NCI-H1105 treated with DMSO at 0.1 percent for 48 hours (cell line): ENCODE measurements at places on chromosomes 11 and 22.

DNA sequence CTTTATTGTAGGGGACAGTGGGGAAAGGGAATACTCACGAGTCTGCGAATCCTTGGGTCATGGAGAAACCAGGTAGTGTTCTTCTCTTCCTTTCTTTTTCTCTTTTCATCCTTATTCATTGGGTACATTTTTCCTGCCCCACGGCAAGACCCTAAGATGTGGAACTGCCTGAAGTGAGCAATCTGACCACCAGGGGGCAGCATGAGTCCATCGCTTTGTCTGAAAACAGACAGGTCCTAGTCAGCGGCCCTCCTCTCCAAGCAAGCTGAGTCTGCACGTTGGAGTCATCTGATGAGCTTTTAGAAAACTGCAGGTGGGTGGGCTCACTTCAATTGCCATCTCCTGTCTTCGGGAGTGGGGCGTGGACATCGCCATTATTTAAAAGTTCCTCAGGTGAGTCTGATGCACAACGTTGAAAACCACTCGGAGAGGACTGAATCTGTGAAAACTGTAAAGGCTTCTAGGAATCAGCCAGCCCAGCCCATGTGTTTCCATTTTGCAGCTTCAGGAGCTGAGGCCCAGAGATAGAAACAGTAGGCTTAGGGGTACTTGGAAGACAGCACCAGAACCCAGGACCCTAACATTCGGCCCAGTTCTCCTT is 34.0 kb upstream of the FBXO3 start:
- DNase-seq = peak; percentile 70

DNA sequence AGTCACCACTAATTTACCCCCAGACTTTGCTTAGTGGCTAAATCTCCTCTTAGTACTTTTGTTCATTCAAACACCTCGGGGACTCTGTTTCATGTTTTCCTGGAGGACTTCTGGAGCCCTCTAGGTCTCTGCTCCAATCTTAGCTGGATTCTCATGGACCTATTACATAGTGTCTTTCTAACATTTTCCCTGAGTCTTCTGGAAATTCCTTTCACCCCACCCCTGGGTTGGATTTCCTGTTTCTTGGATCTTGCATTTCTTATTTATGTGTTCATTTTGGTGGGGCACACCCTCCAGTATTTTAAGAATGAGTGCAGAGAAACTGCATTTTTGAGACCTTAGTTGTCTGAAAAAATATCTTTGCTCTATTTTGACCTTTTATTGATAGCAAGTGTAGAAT is 220.1 kb downstream of the BLID start:
- no peak for DNase-seq

DNA sequence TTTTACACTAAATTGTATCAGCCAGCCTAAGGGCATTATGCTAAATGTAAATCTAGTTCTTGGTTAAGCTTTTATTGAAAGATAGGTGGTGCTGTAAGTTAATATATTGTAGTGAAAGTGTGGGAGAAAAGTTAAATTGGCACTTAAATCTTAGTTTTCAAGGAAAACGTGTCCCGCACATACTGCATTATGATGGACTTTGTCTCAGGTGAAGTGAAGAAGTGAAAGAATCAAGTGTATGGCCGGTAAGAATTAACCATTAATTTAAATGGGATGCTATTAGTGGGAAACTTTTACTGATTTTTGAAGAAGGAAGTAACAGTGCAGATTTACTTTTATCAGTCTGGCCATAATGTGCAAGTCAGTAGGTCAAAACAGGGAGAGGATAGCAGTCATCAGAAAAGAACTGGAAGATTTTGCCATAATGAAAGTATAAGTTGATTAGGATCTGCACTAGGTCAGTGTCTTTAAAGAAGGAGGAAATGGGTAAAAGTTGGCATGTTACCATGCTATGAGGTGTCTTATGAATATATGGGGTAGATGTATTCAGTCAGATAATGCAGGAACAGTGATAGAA is 81.6 kb downstream of the PDHX start:
- DNase-seq = peak; percentile 25

DNA sequence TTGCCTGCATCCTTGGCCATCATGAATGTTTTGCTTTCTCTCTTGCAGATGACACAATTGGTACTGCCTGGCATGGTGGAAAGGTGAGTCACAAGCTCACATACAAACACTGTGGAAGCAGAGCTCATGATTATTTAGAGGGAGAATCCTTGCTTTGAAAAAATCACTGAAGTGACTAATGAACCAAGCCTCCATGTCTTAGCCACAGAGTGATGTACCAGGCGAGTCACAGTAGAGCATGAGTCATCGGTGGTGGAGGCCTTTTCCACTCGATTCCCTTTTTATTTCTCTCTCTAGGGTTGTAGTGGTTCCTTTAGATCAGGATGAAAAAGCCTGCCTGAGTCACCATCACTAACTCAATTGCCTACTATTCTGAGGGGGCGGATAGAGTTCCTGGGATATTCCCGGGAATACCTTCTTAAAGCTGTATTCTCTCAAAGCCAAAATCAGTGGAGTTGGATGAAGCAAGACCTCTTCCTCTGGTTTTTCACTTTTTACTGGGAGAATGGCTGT is 49.6 kb upstream of the ALKBH3 start:
- DNase-seq = no peak

GRCh38 chr11:83007909-83008580 is 63.7 kb downstream of the RAB30 start:
- DNase-seq = peak; percentile 44

DNA sequence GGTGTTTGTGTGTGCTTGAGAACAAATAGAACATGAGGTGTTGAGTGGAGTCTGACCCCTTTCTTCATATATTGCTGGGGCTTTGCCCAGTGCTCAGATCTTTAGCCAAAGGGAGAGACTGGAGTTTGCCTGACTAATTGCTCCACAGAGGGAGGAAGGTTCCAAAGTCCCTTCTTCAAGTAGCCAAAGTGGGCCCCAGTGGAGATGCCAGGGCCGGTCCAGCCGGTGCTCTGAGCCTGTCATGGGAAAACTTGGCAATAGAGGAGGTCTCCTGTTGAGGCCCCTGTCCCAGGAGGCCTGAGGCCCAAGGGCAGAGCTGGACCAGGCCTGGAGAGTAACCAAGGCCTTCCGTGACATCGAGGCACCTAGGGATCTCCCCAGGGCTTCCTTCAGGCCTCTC is 112.3 kb downstream of the DSCAML1 start:
- no peak for DNase-seq

- no peak for DNase-seq
Measured at GRCh38 chr11:129295746-129296145, 79.9 kb upstream of the BARX2 start.

- DNase-seq = no peak
Measured at GRCh38 chr11:65778901-65779668, 1.7 kb downstream of the AP5B1 start.

GRCh38 chr22:19982991-19983578 is 33.5 kb downstream of the ARVCF start:
- DNase-seq = no peak

DNA sequence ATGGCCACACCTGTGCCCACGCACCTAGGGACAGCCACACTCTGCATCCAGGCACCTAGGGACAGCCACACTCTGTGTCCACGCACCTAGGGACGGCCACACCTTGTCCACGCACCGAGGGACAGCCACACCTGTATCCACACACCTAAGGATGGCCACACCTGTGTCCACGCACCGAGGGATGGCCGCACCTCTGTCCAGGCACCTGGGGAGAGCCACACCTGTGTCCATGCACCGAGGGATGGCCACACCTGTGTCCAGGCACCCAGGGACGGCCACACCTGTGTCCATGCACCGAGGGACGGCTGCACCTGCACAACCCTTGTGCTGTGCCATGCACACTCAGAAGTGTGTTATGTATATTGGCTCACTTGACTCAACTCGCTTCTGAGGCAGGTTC is 10.8 kb downstream of the OVOL1 start:
- DNase-seq = no peak

GRCh38 chr22:36822581-36822980 is 5.7 kb upstream of the PVALB start:
- DNase-seq = no peak

DNA sequence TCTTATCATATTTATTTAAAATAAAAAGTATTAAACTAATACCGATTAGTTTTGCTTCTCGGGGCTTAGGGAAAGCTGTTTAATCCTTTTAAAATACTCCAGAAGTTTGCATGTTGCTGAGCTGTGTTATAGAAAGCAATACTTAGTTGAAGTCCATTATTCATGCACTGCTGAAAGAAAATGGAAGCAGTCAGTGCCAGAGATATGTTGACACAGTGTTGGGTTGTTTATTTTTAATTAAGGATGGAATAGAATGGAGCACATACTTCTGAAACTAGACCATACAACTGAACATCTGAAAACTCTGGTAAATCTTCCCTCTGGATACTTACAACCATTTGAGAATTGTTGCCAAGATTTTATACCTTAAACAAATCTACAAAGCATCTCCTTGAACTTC is 282.7 kb upstream of the CCDC179 start:
- no peak for DNase-seq

GRCh38 chr11:68213135-68213515 is at the start of gene KMT5B:
KMT5B (minus strand) TSS chr11:68213296; CDS start chr11:68190076, 23,220 bp downstream.
- peak; percentile 47 for DNase-seq

- DNase-seq = no peak
Measured at GRCh38 chr11:104916442-104916841, 18.2 kb upstream of the CASP12 start.

DNA sequence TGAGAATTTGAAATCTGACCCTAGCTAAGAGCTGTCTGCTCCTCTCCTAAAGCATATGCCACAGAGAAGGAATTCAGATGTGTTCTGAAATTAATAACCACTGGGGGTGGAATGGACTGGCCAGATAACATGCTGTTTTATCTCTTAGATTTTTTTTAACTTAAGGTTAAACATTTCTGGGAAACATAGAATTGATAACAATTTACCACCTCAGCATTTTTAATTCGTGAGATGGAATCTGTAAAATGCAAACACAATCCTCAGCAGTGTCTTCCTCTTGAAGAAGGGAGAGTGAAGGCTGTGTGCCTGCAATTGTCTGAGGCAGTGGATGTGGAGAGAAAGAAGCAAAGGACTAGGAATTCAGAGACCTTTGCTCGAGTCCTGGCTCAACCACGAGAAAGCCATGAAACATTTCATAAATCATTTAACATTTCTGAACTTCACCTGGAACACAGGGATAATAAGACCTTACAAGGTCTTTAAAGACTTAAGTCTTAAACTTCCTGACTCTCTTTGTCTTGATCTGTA is at the start of gene SLC5A12:
Gene SLC5A12, minus strand, starts transcription at position 113 of the 528 bp plus-strand sequence. CDS start 346 bp downstream, outside the sequence.
- no peak for DNase-seq

DNA sequence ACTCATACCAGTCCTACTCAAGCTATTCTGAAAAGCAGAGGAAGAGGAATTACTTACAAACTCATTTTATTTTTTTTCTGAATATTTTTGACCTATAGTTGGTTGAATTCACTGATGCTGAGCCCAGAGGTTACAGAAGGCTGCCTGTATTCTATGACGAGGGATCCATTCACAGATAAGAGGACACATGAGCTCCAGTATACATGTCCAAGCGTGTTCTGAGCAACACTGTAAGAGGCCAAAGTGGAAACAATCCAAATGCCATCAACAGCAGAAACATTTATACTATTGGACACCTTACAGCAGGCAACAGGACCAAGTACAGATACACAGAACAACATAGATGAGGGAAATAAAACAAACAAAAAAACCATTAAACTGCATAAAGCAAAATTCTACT is 10.3 kb downstream of the KDM4E start:
- DNase-seq = peak; percentile 84
